WERI-Rb-1 (cell line): ENCODE measurements at places on chromosomes 1 and 21.

DNA sequence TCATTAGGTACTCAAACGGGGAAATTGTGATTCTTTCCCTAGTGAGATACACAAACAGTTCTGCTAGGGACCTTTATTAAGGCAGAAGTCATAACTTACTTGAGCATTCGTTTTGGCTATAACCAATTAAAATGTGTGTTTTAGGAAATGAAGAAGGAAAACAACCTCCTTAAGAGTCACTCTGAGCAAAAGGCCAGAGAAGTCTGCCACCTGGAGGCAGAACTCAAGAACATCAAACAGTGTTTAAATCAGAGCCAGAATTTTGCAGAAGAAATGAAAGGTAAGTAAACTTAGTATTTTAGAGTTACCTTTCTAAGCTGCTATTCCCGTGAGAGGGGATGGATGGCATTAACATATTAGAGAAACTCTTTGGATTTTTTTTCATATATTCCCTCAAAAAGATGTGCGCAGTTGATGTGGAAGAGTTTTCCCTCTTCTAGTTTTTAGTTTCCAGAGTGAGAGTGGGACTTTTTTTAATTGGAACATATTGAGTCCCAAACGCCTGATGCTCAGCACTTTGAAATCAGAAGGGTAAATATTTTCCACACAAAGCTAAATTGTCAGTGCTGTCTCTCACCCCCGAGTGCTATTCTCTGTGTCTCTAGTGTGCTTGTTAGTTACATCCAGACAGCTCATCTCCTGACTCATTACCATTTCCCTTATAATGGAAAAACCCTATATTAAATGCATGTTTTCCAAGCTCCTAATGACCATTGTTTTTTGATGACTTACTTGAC, 34.9 kb downstream of the CENPF start:
- no peak for DNase-seq

DNA sequence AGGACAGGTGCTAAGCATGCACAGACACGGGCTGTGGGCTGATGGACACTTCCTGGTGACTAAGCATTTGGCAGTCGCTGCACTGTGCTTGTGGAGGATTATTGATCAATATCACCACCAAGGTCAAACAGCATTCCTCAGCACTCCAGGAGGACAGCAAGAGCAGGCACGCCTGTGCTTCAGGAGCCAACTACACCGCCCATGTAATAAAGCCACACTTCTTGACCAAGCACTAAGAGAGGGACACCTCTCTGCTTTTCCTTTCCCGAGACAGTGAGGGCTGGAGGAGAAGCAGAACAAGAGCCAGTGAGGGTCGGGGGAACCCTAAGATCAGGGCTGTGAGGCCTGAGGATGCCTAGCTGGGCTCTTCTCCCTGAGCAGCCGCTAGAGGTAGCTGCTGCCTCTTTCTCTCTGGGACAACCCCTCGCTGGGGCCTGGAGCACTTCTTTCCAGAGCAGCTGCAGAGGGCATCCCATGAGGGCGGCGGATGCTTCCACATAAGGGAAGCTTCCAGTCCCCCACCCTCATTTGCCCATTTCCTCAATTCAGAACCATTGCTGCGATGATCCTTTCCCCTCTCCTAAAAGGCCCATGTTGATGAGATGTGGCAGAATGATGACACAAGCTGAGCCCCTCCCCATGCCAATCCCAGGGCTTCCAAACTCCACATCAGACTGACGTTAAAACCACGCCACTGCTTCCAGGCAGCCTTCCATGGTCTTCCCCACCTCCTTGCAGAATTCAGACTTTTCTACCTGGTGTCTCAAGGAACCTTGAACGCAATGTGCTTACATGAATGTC, 19.1 kb downstream of the RAB7B start:
- peak; percentile 90 for DNase-seq

GRCh38 chr1:233735847-233736246, 121.9 kb downstream of the KCNK1 start:
- DNase-seq: no peak

GRCh38 chr1:167120899-167121298, 27.0 kb downstream of the STYXL2 start:
- DNase-seq: no peak

GRCh38 chr1:111958851-111959250, 30.6 kb downstream of the KCND3 start:
- no peak for DNase-seq

GRCh38 chr1:67747671-67748546, 62.9 kb downstream of the GADD45A start:
- no peak for DNase-seq

DNA sequence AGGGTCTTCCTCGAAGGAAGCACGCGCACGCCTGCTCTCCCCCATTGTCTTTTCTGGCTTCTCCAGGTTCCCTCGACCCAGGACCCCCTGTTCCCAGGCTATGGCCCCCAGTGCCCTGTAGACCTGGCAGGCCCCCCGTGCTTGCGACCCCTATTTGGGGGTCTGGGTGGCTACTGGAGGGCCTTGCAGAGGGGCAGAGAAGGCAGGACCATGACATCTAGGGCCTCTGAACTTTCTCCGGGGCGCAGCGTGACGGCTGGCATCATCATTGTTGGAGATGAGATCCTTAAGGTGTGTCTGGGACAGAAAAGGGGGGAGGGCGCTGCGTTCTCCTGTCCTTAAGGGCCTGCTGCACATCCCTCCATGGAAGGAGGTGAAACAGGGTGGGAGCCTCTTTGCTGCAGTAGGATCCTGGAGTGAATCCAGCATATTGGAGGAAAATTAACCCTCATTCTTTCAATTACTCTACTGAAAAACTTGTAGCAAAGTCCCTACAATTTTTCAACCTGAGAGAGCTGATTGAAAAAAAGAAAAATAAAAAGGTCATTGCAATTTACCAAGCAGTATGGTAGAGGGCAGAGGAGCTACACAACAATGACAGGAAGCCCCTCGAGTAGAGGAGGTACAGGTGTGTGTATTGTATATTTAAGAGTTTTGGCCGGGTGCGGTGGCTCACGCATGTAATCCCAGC, 777 bp downstream of the FLAD1 start:
- DNase-seq: peak; percentile 51

- peak; percentile 92 for DNase-seq
Measured at GRCh38 chr1:156881101-156881500, 12.4 kb upstream of the PEAR1 start.

- DNase-seq: no peak
Measured at GRCh38 chr1:5165762-5166161, 511.4 kb downstream of the AJAP1 start.

DNA sequence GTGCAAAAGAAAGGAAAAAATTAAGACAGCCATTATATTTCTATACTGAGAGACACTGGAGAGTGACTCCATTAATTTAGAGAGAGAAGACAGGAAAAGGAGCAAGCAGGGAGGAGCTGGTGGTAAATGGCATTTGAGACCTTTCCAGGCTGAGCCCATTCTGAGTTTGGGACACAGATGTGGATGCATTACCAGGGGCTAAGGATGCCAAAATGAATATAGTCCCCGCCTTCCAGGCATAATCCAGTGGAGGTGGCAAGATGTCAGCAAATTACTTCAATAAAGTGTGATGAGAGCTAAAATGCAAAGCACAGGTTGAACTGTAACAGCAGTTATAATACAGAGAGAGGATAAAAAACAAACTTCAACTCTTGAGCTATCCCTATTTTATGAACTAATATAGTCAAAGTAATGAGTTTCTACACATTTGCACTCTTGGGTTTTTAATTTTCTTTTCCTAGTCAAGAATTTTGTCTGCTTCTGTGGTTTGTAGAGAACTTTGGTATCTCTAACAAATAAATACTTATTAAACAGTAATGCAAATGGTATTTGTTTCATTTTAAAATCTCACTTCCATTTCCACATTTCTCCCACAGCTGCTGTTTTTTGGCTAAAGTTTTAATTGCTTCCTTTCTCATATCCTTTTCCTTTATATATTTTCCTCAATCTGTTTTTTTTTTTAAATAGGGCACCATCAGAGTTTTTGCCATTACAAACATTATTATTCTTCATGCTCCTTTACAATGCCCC, 228.2 kb upstream of the KCNK2 start:
- DNase-seq: no peak

GRCh38 chr1:9558271-9558945, 19.1 kb downstream of the SLC25A33 start:
- DNase-seq: no peak

DNA sequence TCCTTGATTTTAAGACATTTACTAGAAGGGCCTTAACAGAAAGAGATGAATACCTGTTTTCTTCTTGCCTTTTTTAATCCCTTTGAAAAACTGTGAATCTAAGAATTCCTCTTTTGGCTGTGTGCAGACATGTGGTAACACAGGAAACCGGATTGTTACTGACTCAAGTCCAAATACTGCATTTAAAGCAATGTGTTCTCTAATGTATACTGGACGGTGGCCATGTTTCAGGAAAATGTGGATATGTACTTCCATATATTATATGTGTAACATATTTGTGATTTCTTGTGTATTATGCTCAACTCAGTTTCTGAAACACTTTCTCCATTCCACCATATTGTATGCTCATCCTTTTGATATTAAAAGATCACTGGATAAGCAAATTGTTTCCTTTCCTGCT, 185.1 kb downstream of the LRRC7 start:
- DNase-seq: no peak

DNA sequence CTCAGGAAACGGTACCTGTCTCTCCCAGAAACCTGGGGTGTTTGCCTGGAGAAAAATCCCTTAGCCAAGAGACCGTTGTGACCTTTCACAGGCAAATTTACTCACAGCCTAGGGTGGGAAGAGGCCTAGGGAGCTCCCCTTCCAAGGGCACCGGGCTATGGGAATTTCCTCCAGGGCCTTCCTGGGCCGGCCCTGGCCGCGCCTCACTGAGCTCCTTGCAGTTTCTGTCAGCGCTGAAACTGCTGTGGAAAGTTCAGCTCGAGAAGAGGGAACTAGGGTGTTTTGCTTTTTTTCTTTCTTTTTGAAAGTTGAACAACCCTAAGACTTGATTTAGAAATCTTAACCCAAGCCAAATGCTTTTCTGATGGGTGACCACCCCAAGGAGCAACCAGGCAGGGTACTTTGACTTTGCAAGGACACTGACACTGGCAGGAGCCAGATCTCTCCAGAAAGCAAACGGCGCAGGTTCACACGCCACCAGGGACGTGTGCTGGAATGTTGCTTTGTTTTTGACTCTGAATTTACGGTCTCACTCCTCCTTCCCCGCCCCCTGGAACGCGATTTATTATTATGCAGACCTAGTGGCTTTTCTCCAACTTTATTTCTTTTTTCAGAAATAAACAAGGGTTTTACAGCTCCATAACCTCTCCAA, 229.6 kb upstream of the JUN start:
- no peak for DNase-seq

DNA sequence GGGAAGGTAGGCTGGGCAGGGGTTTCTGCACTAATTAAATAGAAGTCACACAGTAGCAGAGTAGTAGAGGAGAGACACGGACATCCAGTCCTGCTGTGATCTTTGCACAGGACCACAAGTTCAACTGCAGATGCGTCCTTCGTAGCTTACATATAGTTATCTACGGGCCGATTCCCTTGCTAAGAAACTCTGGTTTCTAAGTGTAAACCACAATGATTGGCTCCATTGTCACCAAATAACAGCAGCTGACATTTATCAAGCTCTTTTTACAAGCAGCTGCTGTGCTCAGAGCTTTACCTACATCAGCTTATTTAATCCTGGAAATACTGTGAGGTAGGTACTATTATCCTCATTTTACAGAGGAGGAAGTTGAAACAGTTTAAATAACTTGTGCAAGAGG, 3.1 kb downstream of the SLC45A3 start:
- DNase-seq: no peak

- DNase-seq: peak; percentile 77
Measured at GRCh38 chr1:230109895-230110667, 43.0 kb downstream of the GALNT2 start.

DNA sequence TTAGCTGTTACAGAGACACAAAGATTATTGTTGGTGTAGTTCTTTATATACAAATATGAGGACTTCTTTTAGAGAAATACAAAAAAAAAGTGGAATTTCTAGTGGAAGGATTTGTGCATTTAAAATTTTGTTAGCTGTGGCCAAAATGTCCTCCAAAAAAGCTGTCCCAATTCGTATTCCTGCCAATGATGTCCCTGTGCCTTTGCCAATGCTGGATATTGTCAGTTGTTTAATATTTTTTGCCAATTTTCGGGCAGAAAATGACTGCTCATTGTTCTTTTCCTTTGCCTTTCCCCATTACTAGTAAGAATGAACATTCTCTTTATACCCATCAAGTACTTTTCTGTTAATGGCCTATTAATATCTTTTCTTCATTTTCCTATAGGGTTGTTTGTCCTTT, 110.0 kb upstream of the HOOK1 start:
- DNase-seq: no peak

DNA sequence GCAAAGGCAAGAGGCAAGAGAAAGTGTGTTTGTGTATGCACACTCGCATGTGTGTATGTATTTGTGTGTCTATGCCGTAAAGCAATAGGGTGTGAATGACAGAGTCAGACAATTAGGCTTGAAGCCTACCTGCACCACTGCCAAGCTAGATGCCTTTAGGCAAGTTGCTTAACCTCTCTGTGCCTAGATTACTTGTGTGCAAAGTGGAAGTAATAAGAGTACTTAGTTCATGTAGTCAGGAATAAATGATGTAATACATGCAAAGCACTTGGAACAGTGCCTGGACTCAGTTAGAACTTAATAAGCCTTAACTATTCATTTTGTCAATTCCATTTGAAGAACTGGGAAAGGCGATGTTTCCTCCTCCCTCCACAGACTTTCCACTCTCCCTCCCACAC, 31.7 kb downstream of the LAMB3 start:
- no peak for DNase-seq

DNA sequence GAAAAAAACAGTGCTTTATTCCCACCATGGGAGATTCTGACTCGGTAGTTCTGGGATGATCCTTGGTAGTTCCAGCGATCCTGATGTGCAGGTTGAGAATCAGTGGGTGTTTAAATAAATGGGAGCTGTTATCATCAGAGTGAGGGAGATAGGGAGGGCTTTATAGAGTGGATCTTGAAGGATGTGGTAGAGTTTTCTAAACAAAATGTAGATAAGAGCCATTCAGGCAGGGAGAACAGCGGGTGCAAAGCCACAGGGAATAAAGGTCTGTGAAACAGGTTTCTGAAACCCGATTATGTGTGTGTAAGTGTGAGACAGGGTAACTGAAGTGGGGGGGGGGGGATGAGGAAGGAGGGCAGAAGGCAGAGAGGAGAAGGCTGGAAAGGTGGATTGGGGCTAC, 75.8 kb upstream of the ADAR start:
- DNase-seq: no peak

DNA sequence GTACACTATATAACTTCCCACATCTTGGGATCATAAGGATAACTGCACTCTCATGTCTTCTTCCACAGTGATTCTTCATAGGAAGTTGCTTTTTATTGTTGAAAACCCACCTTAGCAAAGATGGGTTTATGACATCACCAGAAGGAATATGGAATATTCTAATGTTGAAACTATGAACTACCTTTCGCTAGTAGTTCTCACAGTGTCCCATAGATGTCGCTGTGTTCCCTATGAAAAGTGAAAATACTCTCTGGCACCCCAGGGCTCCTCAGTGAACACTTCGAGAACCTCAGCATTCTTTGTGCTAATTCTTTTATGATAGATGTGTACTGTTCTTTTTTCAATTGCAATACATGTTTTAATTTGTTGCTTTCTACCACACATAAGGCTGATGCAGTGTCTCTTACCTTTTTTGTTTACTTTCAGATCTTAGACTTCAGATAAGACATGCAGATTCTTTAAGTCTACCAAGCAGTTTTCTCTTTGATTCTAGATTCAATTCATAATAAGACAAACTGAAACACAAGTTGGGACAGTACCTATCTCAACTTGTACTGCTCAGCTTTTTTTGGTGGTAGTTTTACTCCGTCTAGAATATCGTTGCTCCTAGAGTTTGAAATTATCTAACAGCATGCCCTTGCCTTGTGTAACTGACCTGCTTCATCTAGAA, 90.8 kb downstream of the GTF2B start:
- DNase-seq: peak; percentile 16

GRCh38 chr1:198622001-198622400, 16.8 kb upstream of the PTPRC start:
- DNase-seq: no peak
